ENCODE measurements at places on chromosomes 2 and 18. TPM values are rescaled to one million over a fixed set of nuclear protein-coding genes. Genes with fewer than 3 reads are reported as not detected.
A peak's percentile ranks its signal among the peaks of the same experiment; 100 is the strongest.

DNA sequence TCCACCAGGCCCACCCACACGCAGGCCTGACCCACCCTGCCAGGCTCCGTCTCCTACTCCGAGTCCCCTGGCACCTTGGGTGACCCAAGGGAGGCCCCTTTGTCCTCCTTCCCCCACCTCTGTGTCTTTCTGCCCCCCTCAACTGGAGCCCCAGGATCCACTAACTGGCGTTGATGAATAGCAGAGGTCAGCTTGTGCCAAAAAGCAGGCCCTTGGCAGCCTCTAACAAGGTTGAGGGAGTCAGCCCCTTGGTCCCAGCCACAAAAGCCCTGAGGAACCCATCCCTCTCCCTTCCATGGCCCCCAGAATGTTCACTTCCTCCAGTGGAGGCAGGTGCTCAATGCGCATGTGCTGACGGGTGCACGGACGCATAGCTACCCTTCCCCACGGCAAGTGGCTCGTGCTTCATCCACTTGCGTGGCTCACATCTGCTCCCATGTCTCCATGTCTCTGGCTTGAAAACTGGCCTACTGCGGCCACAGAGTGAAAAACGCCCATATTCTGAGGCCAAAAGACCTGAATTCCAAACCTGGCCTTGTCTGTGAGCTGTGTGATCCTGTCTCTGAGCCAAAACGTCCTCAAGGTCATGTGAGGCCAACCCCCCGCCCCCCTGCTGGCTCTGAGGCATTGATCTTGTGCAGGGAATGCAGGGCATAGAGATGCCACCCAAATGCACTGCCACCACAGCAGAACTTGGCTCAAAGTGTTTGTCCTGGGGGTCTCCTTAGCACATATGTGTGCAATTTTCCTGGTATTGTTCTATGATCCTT lies 19.0 kb upstream of the PTMA start:
- no peak for DNase-seq

RAB12 gene
- total RNA-seq = 45.0 TPM

VPS54 gene
- 22.9 TPM for total RNA-seq

C2orf72 gene
- not detected for total RNA-seq

DNA sequence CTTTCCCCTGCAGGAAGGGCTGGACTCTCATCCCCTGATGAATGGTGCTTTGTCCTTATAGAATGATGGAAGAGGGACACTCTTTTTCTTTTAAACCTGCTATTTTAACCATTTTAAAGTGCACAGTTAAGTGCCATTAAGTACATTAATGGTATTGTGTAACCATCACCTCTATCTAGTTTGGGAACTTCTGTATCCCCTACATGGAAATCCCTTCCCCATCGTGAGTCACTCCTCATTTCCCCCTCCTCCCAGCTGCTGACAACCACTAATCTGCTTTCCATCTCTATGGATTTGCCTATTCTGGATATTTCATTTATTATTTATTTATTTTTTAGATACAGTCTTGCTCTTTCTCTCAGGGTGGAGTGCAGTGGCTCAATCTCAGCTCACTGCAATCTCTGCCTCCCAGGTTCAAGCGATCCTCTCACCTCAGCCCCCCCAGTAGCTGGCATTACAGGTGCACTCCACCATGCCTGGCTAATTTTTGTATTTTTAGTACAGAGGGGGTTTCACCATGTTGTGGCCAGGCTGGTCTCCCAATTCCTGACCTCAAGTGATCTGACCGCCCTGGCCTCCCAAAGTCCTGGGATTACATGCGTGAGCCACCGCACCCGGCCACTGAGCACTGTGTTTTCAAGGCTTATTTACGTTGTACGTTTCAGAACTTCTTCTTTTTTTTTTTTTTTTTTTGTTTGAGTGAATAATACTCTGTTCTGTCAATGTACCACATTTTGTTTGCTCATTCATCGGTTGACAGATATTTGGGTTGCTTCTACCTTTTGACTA lies 15.8 kb downstream of the DGKD start:
- DNase-seq = no peak

DNA sequence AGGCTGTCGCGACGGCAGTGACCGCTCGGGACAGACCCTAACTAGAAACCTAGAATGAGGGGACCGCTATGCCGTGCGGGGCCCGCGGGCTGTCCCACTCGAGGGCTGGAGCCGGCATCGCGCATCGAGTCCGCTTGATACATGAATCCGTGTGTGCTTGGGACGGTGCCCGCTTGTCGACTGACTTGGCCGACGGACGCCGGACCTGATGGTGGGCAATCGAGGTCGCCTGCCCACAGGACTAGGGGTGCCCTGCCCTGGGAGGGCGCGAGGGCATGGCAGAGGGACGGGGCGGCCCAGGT lies 749 bp upstream of the PTMA start:
- DNase-seq = no peak

- DNase-seq = peak; percentile 48
Measured at GRCh38 chr2:232336981-232337720, 41.4 kb upstream of the ALPP start.

DNA sequence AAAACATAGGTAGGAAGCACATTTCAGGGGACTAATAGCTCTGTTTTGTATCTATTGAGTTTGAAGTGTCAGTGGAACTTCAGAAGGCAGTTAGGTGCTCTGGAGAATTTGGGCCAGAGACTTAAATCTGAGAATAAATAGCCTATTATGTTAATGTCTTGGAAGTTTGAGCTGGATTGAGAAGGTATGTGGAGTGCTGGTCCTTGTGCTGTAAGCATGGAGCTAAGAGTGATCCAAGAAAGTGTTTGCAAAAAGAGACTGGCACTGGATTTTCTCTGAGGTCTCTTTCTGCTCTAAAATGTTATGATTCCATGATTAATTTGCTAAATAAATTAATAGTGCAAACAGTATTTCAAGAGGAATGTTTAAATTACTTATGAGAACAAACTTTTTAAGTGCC lies 63.3 kb downstream of the ICOS start:
- no peak for DNase-seq

PIK3C3 gene
- total RNA-seq = 48.7 TPM

- no peak for DNase-seq
Measured at GRCh38 chr18:8609659-8610458, 622 bp downstream of the RAB12 start.

SLC9A4 gene
- total RNA-seq = 0.14 TPM

DNA sequence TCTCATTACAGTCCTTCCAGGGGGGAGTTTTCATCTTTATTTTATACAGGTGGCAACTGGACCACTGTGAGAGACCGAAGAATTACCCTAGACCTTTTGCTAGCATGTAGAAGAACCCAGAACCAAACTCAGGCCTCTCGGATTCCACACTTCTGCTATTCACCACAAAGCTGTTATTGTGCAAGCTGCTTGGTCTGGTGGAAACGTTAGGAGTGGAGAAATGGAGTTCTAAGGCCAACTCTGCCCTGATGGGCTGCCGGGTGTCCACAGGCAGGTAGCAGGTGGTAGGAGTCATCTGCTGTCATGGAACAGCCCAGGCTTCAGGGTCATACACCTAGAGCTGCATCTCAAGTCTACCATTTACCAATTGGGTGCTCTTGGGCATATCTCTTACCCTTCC lies 218.8 kb downstream of the BCL11A start:
- no peak for DNase-seq

DNA sequence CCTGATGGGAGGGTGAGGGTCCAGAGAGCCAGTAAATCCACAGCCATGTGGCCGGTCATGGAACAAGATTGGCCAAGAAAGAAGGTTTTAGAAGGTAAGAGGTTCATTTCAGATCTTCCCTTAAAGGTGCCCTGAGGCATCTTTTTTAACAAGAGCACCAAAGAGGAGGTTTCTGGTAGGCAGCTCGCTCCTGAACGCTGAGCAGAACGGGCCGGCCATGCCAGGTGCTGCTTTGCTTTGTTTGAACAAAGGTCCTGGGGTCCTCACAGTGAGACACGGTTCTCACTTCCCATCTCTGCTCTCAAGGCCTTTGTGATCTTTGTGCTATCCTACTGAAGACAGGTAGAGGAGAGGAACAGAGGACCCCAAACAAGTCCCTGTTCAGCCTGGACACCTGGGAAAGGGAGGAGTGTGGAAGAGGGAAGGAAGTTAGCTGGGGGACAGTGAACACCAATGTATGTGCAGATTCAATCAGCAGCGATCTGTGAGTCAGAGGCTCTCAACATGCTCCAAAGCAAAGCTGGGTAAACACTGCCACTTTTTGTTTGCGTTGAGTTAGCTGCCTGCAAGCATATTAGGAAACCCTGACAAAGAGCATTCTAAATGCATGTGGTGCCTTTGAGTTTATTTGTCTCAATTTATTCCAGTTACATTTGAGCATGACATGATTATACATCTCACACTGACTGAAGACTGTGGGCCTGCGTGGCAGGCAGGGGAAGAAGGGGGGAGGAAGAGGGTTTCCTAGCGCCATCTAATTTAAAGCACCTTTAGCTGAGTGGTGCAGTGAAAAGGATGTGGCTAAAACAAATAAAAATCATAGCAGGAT lies 102.4 kb downstream of the ASB1 start:
- DNase-seq = peak; percentile 42

- peak; percentile 81 for DNase-seq
Measured at GRCh38 chr2:239881561-239882320, 143.4 kb downstream of the NDUFA10 start.

- no peak for DNase-seq
Measured at GRCh38 chr18:8802017-8802672, 96.8 kb downstream of the MTCL1 start.

CPO gene
- 0.32 TPM for total RNA-seq

DNA sequence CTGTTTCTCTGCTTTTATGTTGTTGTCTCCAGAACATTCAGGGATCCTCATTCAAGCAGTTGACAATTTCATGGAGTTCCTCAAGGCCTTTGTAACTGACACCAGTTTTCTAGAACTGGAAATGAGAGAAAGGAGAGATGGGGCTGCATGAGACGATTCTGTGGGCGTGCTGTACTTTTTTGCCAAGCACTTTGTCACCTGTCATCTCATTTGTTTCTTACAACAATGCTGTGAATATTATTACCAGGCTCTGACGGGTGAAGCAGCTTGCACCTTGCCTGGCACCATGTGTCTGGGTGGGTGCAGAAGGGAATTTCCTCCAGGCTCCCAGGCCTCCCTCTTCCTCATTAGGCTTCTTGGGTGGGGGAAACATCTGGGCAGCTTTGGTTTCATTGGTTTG lies 22.2 kb upstream of the ATOH8 start:
- DNase-seq = no peak

DNA sequence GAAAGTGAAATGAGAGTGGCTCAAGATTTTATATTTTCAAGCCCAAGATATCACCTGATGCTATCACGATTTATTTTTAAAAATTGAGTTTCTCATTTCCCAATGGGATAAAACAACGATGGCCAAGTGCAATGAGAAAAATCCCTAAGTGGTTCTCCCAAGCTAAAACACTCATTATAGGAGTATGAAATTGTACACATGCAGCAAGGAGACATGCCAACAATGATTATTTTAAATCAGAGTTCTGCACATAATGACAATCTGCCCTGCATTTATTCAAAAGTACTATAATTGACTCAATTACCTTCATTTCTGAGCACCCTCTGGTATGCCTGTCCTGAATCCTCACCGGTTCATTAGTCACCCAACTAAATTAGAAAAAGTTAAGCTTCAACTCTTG lies 12.7 kb downstream of the CYTIP start:
- no peak for DNase-seq

GRB14 gene
- 8.0 TPM for total RNA-seq

DNA sequence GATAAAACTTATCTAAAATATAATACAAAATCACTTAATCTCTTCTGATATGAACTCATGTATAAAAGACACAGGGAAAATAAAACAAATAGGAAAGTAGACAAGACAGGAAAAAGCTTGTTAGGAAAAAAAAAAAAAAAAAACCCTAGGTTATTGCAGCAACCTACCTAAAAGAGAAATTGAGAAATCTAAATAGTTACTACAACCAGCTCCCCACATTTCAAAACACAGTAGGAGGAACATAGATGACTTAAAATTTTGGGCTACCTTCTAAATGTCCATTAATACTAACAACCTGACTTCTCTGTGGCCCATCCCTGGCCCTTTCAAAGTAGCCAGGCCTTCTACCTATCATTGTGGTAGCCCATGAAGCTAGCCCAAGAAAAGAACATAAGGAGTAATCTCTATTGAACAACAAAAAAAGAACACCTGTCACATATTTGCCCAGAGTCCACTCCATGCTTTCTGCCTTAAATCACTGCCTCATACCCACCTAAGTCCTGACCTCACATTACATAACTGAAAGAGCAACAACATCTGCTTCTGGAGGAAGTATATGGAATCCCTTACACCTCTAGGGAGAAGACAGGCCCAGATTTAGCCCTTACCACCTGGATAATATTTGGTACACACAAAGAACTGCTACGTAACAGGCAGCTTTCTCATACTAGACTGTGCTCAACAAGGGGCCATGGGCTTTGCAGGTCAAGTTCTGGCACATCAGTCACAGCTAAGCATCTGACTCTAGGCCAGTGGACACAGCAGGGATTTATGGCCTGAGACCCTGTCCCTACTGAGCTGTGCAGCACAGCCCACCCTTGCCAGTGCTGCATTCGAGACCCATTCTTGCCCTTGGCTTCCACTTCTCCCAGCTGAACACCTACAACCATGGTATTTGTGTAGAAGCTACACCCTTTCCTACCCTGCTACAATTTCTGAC lies 8.5 kb downstream of the SUCLG1 start:
- DNase-seq = no peak

C2orf68 gene
- total RNA-seq = 18.4 TPM

DNA sequence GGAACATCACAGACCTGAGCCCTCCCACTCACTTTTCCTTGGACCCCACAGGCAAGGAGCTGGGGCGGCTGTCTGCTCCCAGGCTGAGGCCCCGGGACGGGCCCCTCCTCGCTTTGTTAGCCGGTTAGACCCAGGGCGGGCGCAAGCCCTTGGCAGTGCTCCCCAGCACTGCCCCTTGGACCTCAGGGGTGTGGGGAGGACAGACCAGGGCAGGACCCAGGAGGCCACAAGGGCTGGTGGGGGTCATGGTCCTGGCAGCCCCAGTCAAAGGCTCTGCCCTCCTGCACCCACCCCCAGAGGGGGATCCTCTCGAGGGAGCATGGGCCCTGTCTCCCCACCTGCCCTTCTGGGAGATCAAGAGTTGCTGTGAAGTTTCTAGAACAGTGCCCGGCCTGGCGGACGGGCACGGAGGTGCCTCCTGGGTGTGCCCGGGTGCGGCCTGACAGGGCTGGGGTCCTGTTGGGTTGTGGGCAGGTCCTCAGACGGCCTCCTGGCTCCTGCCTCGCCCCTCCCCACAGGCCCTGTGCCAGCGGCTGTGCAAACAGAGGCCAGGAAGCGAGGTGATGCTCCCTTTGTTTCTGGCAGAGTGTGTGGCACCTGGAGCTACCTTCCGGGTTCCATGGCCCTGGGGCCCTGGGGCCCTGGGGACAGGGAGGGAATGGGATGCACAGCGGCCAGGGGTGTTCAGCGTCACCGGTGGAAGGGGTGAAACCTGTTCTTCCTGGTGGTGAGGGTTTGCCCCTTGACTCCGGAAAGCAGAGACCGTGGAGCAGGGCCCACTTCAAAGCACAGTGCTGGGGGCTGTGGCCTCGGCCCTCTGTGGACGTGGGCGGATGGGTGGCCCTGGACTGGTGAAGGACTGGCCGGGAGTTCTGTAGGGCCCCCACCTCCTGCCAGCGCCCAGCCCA lies 2.9 kb upstream of the GAL3ST2 start:
- DNase-seq = peak; percentile 73

- DNase-seq = no peak
Measured at GRCh38 chr18:57008001-57008686, 138.7 kb upstream of the BOD1L2 start.

NOTO gene
- total RNA-seq = not detected

GRCh38 chr2:112834396-112835037 lies 2.1 kb downstream of the IL1B start:
- DNase-seq = no peak

MORN2 gene
- total RNA-seq = 11.2 TPM

KLHL41 gene
- total RNA-seq = 0.60 TPM
